ENCODE measurements at places on chromosomes 6 and 20.
A peak's percentile ranks its signal among the peaks of the same experiment; 100 is the strongest.

DNA sequence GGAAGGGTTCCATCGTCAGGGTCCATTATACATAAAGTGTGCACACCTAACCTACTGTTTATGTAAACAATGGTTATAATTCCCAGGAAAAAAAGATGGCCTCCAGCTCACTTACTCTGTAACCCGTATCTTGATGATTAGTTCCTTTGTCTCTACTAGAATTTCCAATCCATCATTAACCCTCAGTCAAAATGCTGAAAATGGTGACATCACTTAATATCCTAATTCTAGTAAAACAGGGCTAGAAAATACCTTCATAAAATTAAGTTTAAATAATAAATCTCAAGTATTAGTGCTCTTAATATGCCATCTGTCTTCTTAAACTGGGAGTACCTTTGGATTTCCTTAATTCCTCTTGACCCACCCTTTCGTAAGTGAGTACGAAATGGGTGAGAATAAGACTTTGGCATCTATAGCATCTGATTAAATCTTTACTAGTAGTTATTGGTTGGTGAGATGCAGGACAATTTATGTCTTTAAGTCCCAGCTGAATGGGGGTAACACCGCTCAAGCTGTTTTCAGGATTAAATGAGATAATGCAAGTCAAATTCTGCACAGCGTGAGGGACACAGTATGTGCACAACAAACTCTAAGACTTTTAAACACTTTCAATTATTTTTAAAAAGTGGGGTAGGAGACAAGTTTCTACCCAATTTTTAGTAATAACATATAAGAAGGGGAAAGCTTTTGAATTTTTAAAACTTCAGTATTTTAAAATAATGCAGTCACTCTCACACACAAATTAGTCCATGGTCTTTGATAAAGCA, 1.6 kb downstream of the HMGN3 start:
- no peak for ATAC-seq
- peaks cover 1% of the 10 kb centered on the region for H3K36me3 ChIP-seq
- H3K27me3 ChIP-seq, result no peaks in the 10 kb centered on the region

DNA sequence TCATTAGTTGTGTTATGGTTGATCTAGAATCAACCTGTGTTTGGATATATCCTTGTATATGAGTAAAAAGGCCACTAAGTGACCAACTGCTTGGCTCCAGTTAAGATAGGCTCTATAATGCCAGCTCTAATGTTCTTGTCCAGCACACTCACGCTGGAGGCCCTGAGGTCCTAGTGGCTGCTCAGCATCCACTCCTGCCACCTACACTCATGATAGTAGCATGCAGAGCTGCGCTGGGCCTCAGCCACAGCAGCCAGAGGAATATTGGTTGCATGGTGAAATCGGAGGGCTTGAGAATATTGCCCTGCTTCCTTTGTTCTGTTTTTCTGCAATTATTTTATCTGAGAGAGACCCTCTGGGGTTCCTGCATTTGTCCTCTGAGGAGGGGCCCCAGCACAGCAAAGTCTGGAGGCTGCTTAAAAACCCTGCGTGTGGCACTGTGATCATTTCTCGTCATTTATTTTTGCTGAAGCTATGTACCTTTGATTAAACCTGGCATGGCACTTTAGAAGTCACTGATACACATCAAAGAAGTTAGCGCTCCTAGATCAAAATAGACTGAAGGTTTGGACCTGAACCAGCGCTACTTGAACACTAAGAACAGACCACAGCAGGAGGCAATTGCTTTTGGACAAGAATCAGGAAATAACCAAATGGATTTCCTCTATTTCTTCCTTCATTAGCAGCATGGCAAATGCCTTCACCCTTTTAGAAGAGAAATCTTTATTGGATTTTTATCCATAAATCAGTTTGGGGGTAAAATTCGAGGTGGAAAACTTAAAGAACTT, 398.4 kb upstream of the ID4 start:
- no peak for ATAC-seq
- no peaks in the 10 kb centered on the region for H3K36me3 ChIP-seq
- H3K27ac ChIP-seq, result no peak overlapping the region

- H3K36me3 ChIP-seq, result no peaks in the 10 kb centered on the region
- peaks cover 16% of the 10 kb centered on the region for H3K4me1 ChIP-seq
- no peaks in the 10 kb centered on the region for H3K27me3 ChIP-seq
- H3K27ac ChIP-seq, result no peak overlapping the region
- no peak overlapping the region for H3K4me3 ChIP-seq
These were observed 10.0 kb upstream of the HBS1L start for GRCh38 chr6:135064586-135064985.

DNA sequence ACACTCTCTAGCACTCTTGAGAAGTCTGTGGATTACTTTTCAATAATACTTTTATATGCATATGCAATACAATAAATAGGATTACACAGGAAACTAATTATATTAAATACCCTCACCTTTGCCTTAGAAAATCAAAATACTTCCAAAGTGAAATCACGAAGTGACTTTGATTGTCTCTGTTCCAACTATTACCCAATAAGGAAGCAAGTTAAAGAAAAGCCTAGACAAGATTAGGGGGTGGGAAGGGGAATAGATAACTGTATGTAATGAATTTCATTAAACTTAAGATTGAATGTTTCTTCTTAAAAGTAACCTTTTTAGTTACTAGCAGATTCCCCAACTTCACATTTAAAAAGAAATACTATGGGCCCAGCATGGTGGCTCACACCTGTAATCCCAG, 66.6 kb upstream of the SOX4 start:
- no peak for ATAC-seq
- H3K4me1 ChIP-seq, result no peaks in the 10 kb centered on the region
- H3K4me3 ChIP-seq, result no peak overlapping the region

- no peaks in the 10 kb centered on the region for H3K36me3 ChIP-seq
- H3K27ac ChIP-seq, result no peak overlapping the region
- ATAC-seq, result no peak
- peaks cover 14% of the 10 kb centered on the region for H3K27me3 ChIP-seq
These were observed 190.6 kb upstream of the SASH1 start for GRCh38 chr6:148151896-148152643.

DNA sequence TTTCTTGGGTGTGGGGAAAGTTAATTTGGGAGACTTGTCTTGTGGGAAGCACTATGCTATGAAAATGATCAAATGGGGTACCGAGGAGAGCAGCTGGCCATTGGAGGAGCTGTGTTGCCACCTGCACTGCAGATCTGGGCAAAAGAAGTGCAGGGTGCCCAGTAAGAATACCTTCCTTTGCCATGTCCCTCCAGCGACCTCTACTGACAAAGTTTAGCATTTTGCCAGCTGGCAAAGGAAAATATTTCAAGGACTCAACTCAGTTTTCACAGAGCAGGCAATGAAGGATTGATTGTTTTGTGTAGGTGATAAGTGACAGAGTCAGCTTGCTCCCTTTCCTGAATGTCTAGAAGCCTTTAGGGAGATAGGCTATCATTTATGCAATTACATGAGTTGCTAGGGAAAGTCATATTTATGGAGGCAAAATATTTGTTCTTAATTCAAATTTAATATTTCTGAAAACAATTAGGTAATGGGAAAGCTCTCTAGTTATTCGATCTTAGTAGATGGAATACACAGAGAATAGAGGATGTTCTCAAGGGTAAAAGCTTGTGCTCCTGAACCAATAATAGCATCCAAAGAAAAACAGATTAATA, 118.4 kb downstream of the FARS2 start:
- ATAC-seq, result no peak
- no peak overlapping the region for H3K4me3 ChIP-seq
- peaks cover 6% of the 10 kb centered on the region for H3K4me1 ChIP-seq
- H3K36me3 ChIP-seq, result peaks cover 22% of the 10 kb centered on the region

DNA sequence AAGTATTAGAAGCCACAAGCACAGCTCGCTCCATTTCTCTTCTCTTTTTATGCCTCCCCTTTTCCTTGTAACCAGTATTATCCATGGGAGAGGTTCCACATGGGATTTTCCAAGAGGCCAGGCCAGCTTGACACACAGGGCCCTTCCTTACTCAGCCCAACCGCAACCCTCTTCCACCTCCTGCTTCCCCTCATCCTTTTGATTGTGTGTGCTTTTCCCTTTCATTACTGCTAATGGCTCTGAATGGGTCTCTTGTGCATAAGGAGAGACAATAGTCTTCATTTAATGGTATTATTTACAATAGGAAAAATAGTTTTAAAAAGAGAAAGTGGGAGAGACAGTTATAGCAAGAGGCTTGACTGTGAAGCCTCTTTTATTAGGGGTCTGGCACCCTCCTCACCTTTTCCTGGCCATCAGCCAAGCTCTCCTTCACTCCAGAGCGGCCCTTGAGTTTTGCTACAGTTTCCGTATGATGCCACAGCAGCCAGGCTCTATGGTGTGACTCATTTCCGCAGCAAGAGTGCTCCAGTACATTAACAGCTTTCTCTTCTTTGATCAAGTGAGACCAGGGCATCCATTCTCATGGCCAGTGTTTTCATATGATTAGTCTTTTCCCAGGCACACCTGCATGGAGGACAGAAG, 579.5 kb downstream of the TFAP2B start:
- no peaks in the 10 kb centered on the region for H3K4me1 ChIP-seq
- H3K36me3 ChIP-seq, result no peaks in the 10 kb centered on the region
- ATAC-seq, result no peak
- H3K27me3 ChIP-seq, result no peaks in the 10 kb centered on the region
- no peak overlapping the region for H3K27ac ChIP-seq

GRCh38 chr6:142240179-142240578, 61.6 kb upstream of the ADGRG6 start:
- H3K27me3 ChIP-seq, result peaks cover 5% of the 10 kb centered on the region
- ATAC-seq, result no peak

GRCh38 chr6:151293688-151294016, 53.9 kb downstream of the AKAP12 start:
- ATAC-seq, result no peak
- peaks cover 25% of the 10 kb centered on the region for H3K4me1 ChIP-seq
- peaks cover 74% of the 10 kb centered on the region for H3K27me3 ChIP-seq

DNA sequence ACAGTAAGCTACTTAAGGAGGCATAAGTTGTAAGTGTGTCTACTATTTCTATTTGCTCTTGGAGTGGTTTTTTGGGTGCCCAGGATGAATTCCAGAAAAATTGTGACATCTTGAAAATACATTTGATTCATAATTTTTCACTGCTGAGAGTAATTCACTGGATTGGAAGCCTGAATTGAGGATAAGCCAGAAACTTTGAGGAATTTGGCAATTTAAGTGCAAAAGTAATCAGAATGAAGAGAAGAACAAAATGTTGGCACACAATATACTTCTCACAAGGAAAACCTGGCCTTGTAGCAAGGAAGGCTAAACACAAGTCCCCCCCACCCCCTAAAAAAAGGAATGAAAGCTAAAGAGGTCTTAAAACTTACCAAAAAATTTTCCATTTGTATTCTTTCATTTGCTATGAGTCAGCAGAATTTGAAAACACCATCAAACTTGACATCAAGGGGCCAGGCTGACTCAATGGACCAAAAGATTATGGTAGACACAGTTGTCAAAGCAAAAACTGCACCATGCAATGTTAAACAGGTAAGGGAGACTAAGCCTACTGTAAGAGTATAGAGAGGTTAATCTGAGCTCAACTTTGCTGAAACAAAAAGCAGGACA, 840.0 kb downstream of the FRK start:
- no peaks in the 10 kb centered on the region for H3K36me3 ChIP-seq
- no peaks in the 10 kb centered on the region for H3K4me1 ChIP-seq
- H3K27me3 ChIP-seq, result no peaks in the 10 kb centered on the region
- no peak overlapping the region for H3K4me3 ChIP-seq

DNA sequence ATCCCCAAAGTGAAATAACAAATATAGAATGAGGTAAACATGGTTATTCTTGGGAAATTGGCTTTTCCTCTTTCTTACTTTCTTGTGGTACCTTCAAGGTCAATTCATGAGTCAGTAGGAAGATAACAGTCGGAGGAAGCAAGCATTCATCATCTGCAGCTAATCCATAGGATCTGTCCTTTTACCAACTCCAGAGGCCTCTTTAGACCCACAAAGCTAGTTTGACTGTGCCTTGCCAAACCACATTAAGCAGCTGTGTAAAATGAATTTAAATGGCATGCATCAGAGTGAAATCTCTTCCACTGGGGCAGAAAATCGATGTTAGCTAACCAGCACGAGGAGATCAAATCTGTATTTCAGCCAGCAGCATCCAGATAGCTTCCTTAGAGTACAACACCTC, 171.3 kb downstream of the TMEM242 start:
- H3K36me3 ChIP-seq, result peaks cover 52% of the 10 kb centered on the region
- H3K27me3 ChIP-seq, result no peaks in the 10 kb centered on the region
- H3K4me1 ChIP-seq, result no peaks in the 10 kb centered on the region

GRCh38 chr6:105987516-105987915, 98.6 kb upstream of the PRDM1 start:
- H3K4me3 ChIP-seq, result no peak overlapping the region
- H3K36me3 ChIP-seq, result no peaks in the 10 kb centered on the region
- H3K27me3 ChIP-seq, result peaks cover 51% of the 10 kb centered on the region

DNA sequence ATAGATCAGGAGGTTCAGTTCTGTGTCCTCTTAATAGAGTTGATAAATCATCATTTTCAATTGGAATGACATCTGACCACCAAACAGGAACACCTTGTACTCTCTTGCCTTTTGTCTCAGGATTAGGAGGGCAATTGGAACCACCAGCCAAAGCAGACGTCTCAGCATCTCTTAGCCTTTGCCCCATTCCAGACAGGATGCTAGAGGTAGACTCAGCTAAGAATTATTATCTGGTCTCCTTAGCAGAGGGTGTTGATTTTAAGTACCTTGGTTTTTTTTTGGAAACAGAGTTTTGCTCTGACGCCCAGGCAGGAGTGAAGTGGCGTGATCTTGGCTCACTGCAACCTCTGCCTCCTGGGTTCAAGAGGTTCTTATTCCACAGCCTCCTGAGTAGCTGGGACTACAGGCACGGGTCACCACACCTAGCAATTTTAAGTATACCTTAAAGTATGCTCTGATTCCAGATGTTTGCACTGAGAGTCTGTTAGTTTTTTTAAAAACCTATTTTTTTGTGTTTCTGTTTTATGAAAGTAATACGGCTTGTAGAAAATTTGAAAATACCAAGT, 28.0 kb upstream of the ELOVL5 start:
- H3K27ac ChIP-seq, result no peak overlapping the region
- H3K36me3 ChIP-seq, result no peaks in the 10 kb centered on the region
- no peaks in the 10 kb centered on the region for H3K27me3 ChIP-seq
- H3K4me1 ChIP-seq, result no peaks in the 10 kb centered on the region

DNA sequence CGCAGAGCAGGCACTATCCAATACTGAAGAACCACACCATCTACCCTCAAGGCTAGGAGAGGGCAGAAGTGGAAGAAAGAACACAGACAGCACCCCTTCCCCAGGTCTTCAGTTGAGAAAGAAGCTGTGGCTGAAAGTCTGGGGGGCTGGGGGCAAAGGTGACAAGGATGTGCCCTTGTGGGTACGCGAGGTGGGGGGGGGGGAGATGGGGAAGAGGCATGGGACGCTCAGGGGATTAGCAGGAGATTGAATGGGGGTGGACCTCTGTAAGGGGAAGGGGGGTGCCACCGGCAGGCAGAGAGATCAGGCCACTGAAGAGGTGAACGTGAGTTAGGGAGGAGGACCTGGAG, 1.1 kb downstream of the B4GALT5 start:
- H3K27ac ChIP-seq, result peak overlapping the region; percentile 88
- H3K27me3 ChIP-seq, result no peaks in the 10 kb centered on the region
- no peak for ATAC-seq
- H3K36me3 ChIP-seq, result peaks cover 7% of the 10 kb centered on the region

GRCh38 chr6:73339340-73339739, 14.7 kb downstream of the DPPA5 start:
- H3K27me3 ChIP-seq, result no peaks in the 10 kb centered on the region
- H3K4me1 ChIP-seq, result no peaks in the 10 kb centered on the region
- no peak overlapping the region for H3K27ac ChIP-seq
- H3K4me3 ChIP-seq, result no peak overlapping the region
